ENCODE measurements at places on chromosomes 7 and 10.
A peak's percentile ranks its signal among the peaks of the same experiment; 100 is the strongest.

- H3K27me3 ChIP-seq: no peaks in the 10 kb centered on the region
- no peaks in the 10 kb centered on the region for H3K4me1 ChIP-seq
- H3K27ac ChIP-seq: no peak overlapping the region
- no peaks in the 10 kb centered on the region for H3K36me3 ChIP-seq
These were observed 12.3 kb upstream of the SNX10 start for GRCh38 chr7:26279405-26279804.

GRCh38 chr7:1858435-1859265, 188.6 kb downstream of the ELFN1 start:
- H3K4me1 ChIP-seq: no peaks in the 10 kb centered on the region
- H3K4me3 ChIP-seq: no peak overlapping the region
- DNase-seq: no peak
- H3K36me3 ChIP-seq: no peaks in the 10 kb centered on the region

DNA sequence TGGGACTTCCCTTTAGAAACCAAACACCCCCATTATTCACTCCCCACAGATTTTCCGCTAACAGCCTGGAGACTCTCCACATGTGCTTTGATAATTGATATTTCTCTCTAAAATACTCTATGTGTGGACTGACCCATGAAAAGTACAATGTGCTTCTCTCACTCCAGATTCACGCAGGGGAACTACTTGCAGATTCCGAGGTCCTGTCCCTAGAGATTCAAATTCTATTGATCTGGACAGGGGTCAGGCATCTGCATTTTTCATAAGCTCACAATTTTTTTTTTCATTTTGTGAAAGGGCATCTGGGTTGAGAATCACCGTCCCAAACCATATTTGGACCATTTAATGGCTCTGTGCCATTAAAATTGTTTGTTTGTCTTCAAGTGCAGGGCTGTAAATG, 98.7 kb downstream of the CALCR start:
- H3K4me1 ChIP-seq: no peaks in the 10 kb centered on the region
- no peak overlapping the region for H3K27ac ChIP-seq
- DNase-seq: no peak
- H3K36me3 ChIP-seq: no peaks in the 10 kb centered on the region
- H3K27me3 ChIP-seq: no peaks in the 10 kb centered on the region

- no peak overlapping the region for H3K4me3 ChIP-seq
- no peaks in the 10 kb centered on the region for H3K36me3 ChIP-seq
- no peaks in the 10 kb centered on the region for H3K4me1 ChIP-seq
- no peak overlapping the region for H3K27ac ChIP-seq
- no peaks in the 10 kb centered on the region for H3K27me3 ChIP-seq
- DNase-seq: peak; percentile 34
These were observed 32.4 kb upstream of the VKORC1L1 start for GRCh38 chr7:65840446-65840845.

DNA sequence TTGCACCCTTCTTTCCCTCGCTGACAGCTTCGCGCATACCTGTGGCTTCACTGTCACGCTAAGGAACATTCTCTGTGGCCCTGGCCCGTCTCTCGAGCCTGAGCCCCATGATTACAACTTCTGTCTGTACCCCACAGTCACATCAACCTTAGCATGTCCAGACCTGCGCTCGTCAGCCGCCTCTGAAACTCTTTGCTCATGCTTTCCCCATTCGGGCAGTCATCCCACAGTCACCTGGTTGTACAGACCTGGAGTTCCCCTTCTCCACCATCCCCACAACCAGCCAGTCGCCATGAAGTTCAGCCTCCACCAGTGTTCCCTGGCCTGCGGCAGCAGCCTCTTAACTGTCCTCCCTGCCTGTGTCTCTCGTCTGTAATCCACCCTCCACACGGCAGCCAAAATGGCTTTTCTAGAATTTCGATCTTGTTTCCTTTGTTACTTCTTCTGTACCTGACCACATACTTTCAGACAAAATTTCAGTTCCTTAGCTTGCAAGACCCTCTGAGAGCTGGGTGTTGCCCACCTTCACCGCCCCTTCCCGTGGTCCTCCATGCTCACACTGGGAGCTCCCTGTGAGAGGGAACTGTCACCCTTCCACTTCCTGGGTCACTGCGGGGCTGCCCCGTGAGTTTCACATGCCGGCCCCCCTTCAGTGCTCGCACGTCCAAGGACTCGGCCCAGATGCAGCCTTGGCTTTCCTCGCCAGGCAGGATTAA, 229.2 kb downstream of the CELF2 start:
- H3K4me3 ChIP-seq: no peak overlapping the region
- no peaks in the 10 kb centered on the region for H3K36me3 ChIP-seq
- no peaks in the 10 kb centered on the region for H3K4me1 ChIP-seq
- H3K27ac ChIP-seq: no peak overlapping the region
- H3K27me3 ChIP-seq: no peaks in the 10 kb centered on the region
- no peak for DNase-seq

- H3K4me1 ChIP-seq: peaks cover 4% of the 10 kb centered on the region
- peak; percentile 82 for DNase-seq
- no peak overlapping the region for H3K27ac ChIP-seq
- no peaks in the 10 kb centered on the region for H3K36me3 ChIP-seq
These were observed 128.0 kb downstream of the ZMIZ1 start for GRCh38 chr10:79196470-79197461.

DNA sequence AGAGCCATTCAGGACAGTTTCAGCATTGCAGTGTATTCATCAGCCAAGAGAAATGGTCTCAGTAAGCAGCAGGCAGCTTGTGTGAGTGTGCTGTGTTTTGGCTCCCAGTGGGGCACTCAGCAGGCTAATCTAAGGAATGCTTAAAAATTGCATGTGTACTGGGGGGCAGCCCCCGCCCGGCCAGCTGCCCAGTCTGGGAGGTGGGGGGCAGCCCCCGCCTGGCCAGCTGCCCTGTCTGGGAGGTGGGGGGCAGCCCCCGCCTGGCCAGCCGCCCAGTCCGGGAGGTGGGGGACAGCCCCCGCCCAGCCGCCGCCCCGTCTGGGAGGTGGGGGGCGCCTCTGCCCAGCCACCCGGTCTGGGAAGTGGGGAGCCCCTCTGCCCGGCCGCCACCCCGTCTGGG, 116.2 kb downstream of the GRID1 start:
- H3K4me3 ChIP-seq: no peak overlapping the region
- H3K27me3 ChIP-seq: no peaks in the 10 kb centered on the region
- no peak overlapping the region for H3K27ac ChIP-seq
- no peak for DNase-seq
- no peaks in the 10 kb centered on the region for H3K36me3 ChIP-seq

DNA sequence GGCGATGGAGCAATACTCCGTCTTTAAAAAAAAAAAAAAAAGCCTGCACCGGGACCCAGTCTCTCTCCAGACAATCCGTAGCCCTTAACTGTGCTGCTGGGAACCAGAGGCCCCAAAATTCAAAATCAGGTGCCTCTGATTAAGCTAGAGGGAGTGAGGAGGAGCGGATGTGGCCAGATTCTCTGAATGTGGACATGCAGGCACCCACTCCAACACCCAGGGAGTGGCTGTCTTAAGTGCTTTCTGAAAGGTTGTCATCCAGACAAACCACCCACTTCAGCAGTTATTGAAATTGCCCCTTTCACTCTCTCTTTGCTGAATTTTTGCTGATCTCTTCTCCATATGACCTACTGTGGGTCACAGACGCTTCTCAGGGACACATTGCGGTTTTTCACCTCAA, 14.2 kb downstream of the NRP1 start:
- DNase-seq: no peak
- H3K36me3 ChIP-seq: no peaks in the 10 kb centered on the region
- no peak overlapping the region for H3K4me3 ChIP-seq
- H3K27me3 ChIP-seq: no peaks in the 10 kb centered on the region
- H3K4me1 ChIP-seq: no peaks in the 10 kb centered on the region

GRCh38 chr7:144452064-144452463, 48.6 kb upstream of the NOBOX start:
- no peak overlapping the region for H3K4me3 ChIP-seq
- H3K4me1 ChIP-seq: no peaks in the 10 kb centered on the region
- H3K27me3 ChIP-seq: no peaks in the 10 kb centered on the region
- H3K27ac ChIP-seq: no peak overlapping the region

DNA sequence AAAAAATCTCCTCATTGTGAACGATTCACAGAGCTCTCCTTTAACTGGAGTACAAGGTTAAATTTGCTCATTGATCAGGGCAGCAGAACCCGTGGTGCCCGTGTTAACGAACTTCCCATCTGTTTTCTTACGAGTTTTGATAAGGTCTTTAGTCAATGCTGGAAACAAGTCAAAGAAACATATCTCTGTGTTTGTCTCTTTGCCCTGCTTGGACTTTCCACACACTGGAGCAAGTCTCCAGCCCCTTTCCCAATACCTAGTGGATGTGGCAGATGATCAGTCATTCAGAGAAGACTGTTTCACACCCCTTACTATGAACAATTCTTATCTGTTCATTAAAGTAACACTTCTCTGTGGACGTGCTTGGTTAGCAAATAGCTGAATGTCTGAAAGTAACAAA, 121.3 kb downstream of the ARID5B start:
- H3K36me3 ChIP-seq: no peaks in the 10 kb centered on the region
- no peak overlapping the region for H3K27ac ChIP-seq
- DNase-seq: no peak
- no peaks in the 10 kb centered on the region for H3K27me3 ChIP-seq
- no peaks in the 10 kb centered on the region for H3K4me1 ChIP-seq
- no peak overlapping the region for H3K4me3 ChIP-seq

DNA sequence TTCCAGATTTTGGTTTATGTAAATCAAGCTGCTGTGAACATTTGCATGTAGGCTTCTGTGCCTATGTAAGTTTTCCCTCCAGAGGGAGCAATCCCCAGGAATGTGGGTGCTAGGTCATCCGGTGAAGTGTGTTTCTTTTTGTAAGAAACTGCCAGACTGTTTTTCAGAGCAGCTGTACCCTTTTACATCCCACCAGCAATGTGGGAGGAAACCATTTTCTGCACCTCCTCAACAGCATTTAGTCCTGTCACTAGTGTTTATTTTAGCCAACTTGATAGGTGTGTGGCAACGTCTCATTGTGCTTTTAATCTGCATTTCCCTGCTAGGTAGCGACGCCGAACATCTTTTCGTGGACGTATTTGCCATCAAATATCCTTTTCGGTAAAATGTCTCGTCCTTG, 395.7 kb upstream of the FOXK1 start:
- no peaks in the 10 kb centered on the region for H3K4me1 ChIP-seq
- no peaks in the 10 kb centered on the region for H3K36me3 ChIP-seq
- H3K27ac ChIP-seq: no peak overlapping the region
- DNase-seq: no peak
- H3K4me3 ChIP-seq: no peak overlapping the region
- no peaks in the 10 kb centered on the region for H3K27me3 ChIP-seq

GRCh38 chr10:1542941-1543340, 194.4 kb downstream of the ADARB2 start:
- H3K36me3 ChIP-seq: no peaks in the 10 kb centered on the region
- H3K27ac ChIP-seq: no peak overlapping the region
- no peaks in the 10 kb centered on the region for H3K4me1 ChIP-seq
- H3K4me3 ChIP-seq: no peak overlapping the region

- H3K27me3 ChIP-seq: no peaks in the 10 kb centered on the region
- DNase-seq: no peak
- H3K4me1 ChIP-seq: no peaks in the 10 kb centered on the region
- no peaks in the 10 kb centered on the region for H3K36me3 ChIP-seq
- H3K27ac ChIP-seq: no peak overlapping the region
- H3K4me3 ChIP-seq: no peak overlapping the region
These were observed 32.3 kb upstream of the DNAJB12 start for GRCh38 chr10:72386916-72387586.

GRCh38 chr7:123747620-123748141, 1.1 kb downstream of the WASL start:
- no peaks in the 10 kb centered on the region for H3K4me1 ChIP-seq
- peak overlapping the region; percentile 100 for H3K27ac ChIP-seq
- DNase-seq: peak; percentile 81
- H3K36me3 ChIP-seq: no peaks in the 10 kb centered on the region
- peak overlapping the region; percentile 85 for H3K4me3 ChIP-seq
- no peaks in the 10 kb centered on the region for H3K27me3 ChIP-seq

GRCh38 chr10:72834183-72834825, 59.2 kb upstream of the OIT3 start:
- H3K36me3 ChIP-seq: no peaks in the 10 kb centered on the region
- H3K27ac ChIP-seq: no peak overlapping the region
- H3K27me3 ChIP-seq: no peaks in the 10 kb centered on the region
- DNase-seq: peak; percentile 45
- no peak overlapping the region for H3K4me3 ChIP-seq
- H3K4me1 ChIP-seq: peaks cover 6% of the 10 kb centered on the region

- no peak overlapping the region for H3K4me3 ChIP-seq
- no peak for DNase-seq
- H3K36me3 ChIP-seq: no peaks in the 10 kb centered on the region
- no peak overlapping the region for H3K27ac ChIP-seq
These were observed 627.4 kb downstream of the REEP3 start for GRCh38 chr10:64148607-64149006.

GRCh38 chr7:101998906-101999240, 181.4 kb downstream of the CUX1 start:
- no peak for DNase-seq
- H3K4me3 ChIP-seq: no peak overlapping the region
- no peaks in the 10 kb centered on the region for H3K27me3 ChIP-seq
- H3K27ac ChIP-seq: no peak overlapping the region
- H3K36me3 ChIP-seq: no peaks in the 10 kb centered on the region
- H3K4me1 ChIP-seq: no peaks in the 10 kb centered on the region

DNA sequence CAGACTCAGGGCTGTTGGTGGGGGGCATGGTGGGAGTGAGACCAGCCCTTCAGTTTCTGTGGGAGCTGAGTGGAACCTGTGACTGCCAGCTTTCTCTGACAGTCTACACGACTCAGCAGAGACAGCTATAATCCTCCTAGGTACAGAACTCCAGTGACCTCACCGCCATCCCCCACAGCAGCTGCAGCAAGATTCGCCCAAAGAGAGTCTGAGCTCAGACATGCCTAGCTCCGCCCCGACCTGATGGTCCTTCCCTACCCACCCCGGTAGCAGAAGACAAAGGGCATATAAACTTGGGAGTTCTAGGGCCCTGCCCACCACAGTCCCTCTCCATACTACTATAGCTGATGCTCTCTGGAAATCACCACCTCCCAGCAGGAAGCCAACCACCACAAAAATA, 500.1 kb downstream of the ETV1 start:
- H3K4me3 ChIP-seq: no peak overlapping the region
- no peaks in the 10 kb centered on the region for H3K4me1 ChIP-seq
- DNase-seq: no peak
- no peaks in the 10 kb centered on the region for H3K36me3 ChIP-seq
- no peaks in the 10 kb centered on the region for H3K27me3 ChIP-seq

DNA sequence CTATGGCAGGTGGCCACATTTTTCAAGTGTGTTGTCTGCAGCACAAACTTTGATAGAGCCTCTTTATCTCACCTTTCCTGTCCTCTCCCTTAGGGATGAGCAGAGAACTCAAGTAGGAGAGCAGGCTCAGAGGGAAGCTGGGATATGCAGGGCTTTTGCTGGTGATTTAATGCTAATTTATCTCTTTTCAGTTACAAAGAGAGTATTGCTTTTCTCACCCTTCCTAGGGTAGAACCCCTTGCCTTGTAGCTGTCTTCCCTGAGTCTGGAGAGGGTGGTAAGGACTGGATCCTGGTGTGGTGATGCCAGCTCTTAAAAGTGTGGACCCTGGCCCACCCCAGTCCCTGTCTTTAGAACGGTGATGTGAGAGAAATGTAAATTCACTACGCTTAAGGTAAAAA, 1061.4 kb downstream of the TYW1 start:
- no peaks in the 10 kb centered on the region for H3K4me1 ChIP-seq
- no peak overlapping the region for H3K4me3 ChIP-seq
- H3K27me3 ChIP-seq: no peaks in the 10 kb centered on the region
- no peak for DNase-seq
- no peaks in the 10 kb centered on the region for H3K36me3 ChIP-seq

GRCh38 chr7:87564296-87564963, 36.3 kb downstream of the ABCB1 start:
- no peaks in the 10 kb centered on the region for H3K4me1 ChIP-seq
- H3K27ac ChIP-seq: no peak overlapping the region
- no peaks in the 10 kb centered on the region for H3K27me3 ChIP-seq
- peak; percentile 68 for DNase-seq
- H3K36me3 ChIP-seq: no peaks in the 10 kb centered on the region
- H3K4me3 ChIP-seq: no peak overlapping the region
